ENCODE measurements at places on chromosomes 3 and 15.

- DNase-seq: no peak
Observed at GRCh38 chr3:113150250-113150649, 61.1 kb upstream of the BOC start.

GRCh38 chr15:96583671-96584070 is 253.2 kb downstream of the NR2F2 start:
- no peak for DNase-seq

GRCh38 chr3:112047264-112047663 is 12.7 kb downstream of the TMPRSS7 start:
- no peak for DNase-seq

DNA sequence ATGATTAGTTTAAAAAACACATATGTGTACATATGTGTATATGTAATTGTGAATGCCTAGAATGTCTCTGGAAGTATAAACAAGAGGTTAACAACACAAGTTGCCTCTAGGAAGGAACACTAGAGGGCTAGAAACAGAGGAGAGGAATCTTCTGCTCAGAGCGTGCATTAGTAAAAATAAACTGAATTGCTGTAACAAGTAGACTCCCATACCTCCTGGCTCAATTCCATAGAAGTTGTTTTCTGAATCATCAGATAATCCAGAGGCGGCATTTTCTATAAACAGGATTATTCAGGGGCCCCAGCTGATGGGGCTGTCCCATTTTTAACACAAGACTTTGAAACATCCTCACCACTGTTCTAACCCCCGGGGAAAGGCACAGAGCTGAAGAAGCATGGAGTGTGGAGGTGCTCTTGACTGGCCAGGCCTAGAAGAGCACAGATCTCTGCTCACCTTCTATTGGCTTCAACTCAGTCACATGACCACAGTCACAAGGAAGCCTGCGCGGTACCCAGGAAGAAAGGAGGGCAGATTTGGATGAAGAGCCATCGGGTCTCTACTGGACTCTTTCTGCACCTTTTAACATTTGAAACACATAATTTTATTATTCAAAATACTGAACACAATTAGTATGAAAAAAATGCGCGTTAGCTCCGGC is 145.7 kb downstream of the TLE3 start:
- no peak for DNase-seq

DNA sequence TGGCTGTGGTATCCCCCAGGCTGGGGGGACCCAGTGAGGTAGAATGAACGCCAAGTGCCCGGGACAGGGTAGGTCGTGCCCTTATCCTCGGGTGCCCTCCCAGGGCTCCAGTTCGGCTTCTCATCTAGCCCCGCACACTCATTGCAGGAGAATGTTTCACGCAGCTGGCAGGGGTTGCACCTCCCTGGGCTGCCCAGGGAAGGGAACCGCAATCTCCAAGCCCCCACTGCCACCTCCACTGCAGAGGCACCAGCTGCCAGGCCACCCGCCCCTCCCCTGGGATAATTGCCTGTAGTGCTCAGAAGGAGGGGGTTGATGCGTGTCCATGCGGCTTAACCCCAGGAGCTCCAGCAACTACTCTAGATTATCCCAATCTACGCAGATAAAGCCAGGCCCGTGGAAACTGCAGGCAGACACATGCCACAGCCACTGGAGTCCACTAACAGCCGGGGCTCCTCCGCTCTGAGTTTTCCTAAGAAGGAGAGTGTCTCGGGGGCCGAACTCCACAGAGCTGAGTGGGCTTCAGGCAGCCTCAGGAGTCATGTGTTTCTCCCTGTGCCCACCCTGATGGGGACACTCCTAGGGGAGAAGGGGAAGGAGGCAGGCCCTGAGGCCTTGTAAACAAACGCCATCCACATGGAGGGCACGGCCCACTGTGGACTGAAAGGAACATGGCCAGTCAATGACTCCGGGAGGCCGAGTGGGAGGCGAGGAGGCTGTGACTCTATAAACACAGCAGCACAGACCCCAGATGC is 137.2 kb upstream of the IQSEC1 start:
- no peak for DNase-seq
